ENCODE measurements at places on chromosomes 12 and 14. TPM values are rescaled to one million over a fixed set of nuclear protein-coding genes. Genes with fewer than 3 reads are reported as not detected.
A peak's percentile ranks its signal among the peaks of the same experiment; 100 is the strongest.

Gene PGF
- 20.3 TPM for total RNA-seq

Gene OASL
- total RNA-seq: 0.22 TPM

Gene NFATC4
- total RNA-seq: 0.04 TPM

Gene ETV6
- total RNA-seq: 2.2 TPM

Gene SOAT2
- 14.9 TPM for total RNA-seq

Gene PELI2
- total RNA-seq: not detected

Gene TIMELESS
- 25.6 TPM for total RNA-seq

Gene GEMIN2
- total RNA-seq: 110 TPM

Gene RAD51AP1
- total RNA-seq: 79.3 TPM

Gene TGM1
- total RNA-seq: 3.2 TPM

Gene PCED1B
- total RNA-seq: 0.10 TPM

Gene DNM1L
- 81.5 TPM for total RNA-seq

- DNase-seq: no peak
Observed at GRCh38 chr12:88703790-88704189, 123.5 kb upstream of the KITLG start.

DNA sequence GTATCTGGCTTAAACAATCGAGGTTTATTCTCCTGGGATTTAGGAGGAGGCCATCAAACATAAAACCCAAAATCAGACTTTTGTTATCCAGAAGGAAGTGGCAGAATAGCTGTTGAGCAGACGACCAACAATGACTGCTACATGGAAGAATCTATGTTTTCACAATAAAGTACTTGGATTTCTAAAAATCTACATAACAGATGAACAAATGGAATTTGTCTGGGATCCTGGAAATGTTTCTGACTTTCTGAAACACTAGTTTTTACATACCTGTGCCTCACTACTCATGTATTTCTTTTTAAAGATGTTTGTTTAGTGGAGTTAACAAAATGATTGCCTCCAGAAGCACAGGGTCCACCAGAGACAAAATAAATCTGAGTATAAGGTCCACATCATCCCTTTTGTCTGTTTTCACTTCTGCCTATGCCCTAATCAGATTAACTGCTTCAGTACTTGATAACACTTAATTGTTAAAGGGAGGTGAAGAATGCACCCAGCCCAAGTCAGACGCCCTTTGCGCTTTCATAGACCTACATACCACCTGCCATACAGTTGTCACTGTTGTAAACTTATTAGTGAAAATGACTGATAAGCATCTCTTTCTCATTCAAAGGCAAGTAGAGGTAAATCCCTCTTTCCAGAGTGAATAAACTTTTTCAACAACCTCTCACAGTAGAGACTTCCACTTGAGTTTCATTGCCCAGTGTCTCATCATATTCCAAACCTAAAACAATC, 164.6 kb downstream of the EGLN3 start:
- DNase-seq: no peak

GRCh38 chr12:108349278-108349688, 10.2 kb upstream of the CMKLR1 start:
- DNase-seq: no peak

GRCh38 chr12:2244013-2244861, 191.4 kb downstream of the CACNA1C start:
- peak; percentile 50 for DNase-seq

GRCh38 chr12:131103669-131104462, 150.2 kb downstream of the ADGRD1 start:
- no peak for DNase-seq

- no peak for DNase-seq
Observed at GRCh38 chr14:22417914-22418313, 171.1 kb downstream of the DAD1 start.

- no peak for DNase-seq
Observed at GRCh38 chr14:103517174-103517566, 5.5 kb downstream of the CKB start.

DNA sequence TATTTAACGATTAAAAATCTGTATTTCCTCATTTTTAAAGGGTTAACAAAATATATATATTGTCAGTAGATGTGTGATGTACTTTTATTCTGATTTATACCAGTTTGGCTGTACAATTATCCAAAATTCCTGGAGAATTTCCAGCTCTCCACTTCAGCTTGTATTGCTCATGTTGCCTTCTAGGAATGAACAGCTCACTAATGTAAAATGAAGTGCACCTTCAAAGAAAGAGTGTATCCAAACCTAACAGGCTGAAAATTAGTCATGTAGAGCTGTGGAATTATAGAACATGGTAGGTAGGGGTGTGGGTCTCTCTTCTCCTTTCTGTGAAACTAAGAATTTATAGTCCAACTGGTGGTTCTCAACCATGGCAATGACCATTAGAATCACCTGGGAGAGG, 362.0 kb downstream of the ETNK1 start:
- no peak for DNase-seq

GRCh38 chr12:46480724-46481123, 108.2 kb upstream of the SLC38A2 start:
- no peak for DNase-seq

DNA sequence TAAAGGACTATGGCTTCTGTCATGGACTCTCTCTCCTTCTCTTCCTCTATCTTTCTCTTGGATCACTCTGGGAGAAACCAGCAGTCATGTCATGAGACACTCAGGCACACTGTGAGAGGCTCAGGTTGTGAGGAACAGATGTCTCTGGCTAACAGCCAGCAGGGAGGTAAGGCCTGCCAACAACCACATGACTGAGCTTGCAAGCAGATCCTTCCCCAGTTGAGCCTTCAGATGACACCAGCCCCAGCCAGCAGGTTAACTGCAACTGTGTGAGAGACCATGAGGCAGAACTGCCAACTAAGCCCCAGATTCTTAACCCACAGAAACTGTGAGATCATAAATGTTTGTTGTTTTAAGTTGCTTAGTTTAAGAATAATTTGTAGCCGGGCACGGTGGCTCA, 90.6 kb downstream of the VCPKMT start:
- no peak for DNase-seq

GRCh38 chr12:98538031-98538430, 22.6 kb downstream of the TMPO start:
- DNase-seq: no peak

GRCh38 chr12:122282061-122282460, 15.8 kb upstream of the VPS33A start:
- no peak for DNase-seq

DNA sequence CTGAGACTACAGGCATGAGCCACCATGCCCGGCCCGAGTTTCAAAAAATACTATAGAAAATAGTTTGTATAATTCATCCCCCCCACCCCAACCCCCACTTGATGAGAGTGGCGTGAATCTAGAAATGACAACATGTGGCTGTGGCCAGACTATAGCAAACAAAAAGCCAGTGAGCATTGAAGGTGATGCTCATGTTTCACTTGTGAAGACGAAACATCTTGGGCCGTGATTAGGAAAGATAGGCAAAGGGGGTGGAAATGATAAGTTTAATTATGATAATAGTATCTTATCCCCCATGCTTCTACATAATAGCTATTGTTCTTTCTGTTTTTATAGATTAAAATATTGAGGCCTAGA, 8.5 kb downstream of the BORCS5 start:
- no peak for DNase-seq

DNA sequence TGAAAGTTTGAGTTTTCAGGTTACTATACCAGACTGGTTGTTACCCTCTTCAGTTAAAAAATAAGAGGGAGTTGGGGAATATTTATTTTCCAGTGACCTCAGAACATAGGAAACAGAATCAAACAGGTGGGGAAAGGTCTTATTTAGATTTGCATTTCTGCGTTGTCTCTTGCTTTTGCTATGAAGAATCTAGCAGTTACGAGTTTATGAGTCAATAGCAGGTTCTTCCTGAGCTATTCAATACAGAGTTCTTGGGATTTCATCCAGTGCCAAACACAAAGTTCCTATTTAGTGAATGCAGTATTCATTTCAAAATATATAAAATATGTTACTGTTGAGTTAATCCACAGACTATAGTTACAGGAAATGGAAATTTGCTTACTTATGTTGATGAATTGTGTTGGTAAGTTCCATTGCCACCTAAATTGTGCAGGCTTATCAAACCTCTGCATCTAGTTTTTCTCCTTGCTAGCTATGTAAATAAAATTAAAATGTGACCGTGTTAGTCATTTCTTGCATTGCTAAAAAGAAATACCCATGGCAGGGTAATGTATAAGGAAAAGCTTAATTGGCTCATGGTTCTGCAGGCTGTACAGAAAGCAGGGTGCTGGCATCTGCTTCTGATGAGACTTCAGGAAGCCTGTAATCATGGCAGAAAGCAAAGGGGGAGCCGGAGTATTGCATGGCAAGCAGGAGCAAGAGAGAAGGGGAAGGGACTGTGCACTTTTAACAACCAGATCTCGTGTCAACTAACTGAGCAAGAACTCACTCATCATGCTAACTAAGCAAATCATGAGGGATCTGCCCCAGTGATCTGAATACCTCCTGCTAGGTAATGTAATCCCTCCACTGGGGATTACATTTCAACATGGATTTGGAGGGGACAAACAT, 110.2 kb downstream of the KTN1 start:
- no peak for DNase-seq

DNA sequence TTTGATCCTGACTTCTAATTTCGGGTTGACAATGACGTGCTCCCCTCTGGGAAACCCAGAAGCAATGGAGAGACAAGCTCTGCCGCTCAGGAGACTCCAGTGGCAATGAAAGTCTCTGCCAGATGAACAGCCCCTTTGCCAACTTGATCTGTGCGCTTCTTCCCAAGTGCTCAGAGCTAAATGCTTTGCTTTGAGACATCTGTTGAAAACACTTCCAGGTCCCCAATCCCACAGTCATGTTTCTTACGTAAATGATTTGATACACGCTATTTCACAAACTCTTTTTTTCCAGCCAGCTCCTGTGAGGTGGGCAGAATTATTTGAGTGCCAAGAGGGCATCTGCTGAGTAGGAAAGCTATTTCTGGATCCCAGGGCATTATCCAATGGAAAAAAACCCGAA, 147.6 kb downstream of the RIMBP2 start:
- no peak for DNase-seq

GRCh38 chr12:122927756-122928403, 32.0 kb upstream of the VPS37B start:
- DNase-seq: no peak

GRCh38 chr14:51498411-51499227, 153.1 kb upstream of the FRMD6 start:
- DNase-seq: no peak

- peak; percentile 30 for DNase-seq
Observed at GRCh38 chr12:55019784-55020183, at the start of gene NEUROD4. TSS of gene NEUROD4 (plus strand) at chr12:55019974. CDS start at chr12:55026440, 6,466 bp downstream.

- no peak for DNase-seq
Observed at GRCh38 chr14:97477353-97477752, 680.2 kb downstream of the VRK1 start.

DNA sequence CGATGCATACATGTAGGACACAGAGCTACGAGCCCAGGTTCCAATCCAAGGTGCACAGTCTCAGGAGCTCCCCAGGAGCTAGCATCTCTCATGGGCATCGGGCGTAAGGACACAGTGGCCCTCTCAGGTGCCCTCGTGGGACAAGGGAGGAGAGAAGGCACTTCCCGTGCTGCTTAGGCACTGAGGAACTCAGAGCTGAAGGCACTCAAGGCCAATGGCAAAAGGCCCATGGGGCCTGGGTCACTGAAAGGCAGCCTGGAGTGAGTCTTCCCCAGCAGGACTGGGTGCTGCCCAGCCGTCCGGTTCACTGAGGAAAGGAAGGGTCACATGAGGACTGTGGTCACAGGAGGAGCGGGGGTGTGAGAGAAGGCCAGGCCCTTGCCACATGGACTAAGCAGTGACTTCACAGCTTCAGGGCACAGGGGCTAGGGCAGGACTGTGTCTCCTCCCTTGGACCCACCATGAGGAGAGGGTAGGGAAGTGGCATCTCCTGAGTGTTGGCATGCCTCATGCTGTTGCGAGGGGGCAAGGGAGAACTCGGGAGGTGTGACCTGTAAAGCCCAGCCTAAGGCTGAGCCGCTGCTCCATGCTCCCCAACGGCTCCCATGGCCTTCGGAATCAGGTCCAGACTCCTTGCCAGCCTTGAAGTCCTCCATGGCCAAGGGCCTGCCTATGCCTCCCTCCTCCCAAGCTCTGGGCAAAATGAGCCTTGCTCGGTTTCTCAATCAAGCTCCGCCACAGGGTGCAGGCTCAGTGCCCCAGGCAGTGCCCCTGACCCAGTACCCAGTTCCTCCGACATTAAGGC, 51.8 kb downstream of the CHGA start:
- DNase-seq: no peak

DNA sequence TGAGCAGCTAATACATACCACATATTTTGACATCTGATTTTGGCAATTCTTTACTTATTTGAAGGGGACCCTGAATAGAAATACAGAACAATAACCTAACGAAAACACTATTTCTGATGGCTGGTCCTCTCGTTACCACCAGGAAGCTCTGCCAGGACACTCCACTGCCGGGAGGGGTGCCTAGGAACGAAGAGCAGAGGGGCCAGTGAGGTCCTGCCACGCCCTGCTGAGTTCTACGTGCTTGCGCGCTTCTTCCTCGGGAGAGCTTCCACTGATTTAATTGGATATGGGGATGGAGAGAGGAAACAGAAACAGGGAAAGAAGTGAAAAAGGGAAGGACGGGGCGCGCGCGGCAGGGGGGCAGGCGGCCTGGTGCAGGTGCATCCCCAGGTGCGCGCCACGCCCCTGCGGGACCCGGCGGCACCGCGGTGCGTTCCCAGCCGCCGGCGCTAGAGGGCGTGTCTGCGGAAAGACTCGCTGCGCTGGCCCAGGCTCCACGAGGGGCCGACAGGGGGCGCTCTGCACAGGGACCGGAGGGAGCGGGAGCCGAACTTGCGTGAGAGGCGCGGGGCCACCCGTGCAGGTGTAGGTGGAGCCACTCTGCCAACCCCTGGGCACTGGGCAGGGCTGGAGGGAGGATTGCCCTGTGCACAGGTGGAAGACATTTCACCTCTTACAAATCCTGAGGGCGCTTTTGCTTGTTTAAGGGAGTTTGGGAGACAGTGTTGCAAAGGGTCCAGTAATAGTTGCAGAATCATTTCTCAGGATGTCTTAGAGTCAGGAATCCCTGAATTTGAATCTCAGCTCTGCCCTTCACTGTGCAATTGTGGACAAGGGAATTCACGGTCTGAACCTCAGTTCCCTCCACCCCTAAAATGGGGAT, 986.3 kb upstream of the TMEM132C start:
- peak; percentile 4 for DNase-seq

GRCh38 chr14:85357120-85357519, 172.8 kb upstream of the FLRT2 start:
- DNase-seq: no peak

DNA sequence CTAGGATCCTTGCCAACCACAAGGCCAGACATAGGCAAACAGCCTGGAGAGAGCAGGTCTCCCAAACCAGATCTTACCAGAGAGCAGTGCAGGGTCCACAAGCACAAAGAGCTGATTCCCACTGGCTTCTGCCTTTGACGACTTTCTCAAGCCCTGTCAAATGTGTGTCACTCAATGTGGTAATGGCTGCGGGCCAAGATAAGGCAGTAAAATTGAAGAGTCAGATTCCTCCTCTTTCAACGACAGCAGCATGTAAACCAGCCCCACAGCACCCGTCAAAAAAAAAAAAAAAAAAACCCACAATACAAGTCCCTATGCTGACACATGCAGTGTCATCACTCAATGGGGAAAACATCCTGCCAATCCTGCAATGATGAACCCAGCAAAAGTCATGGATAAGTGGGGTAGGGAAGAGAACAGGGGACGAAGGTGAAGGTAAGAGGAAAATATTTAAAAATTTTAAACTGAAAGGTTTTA, at the start of gene STON2:
STON2 (minus strand) TSS at position 123 of the 477 bp plus-strand sequence. CDS start 1,942 bp downstream, outside the sequence.
- DNase-seq: no peak

- DNase-seq: no peak
Observed at GRCh38 chr12:86721713-86722397, 465.7 kb upstream of the MGAT4C start.

Measured in HepG2 (cell line).